ENCODE measurements at places on chromosomes 6 and 20. TPM values are rescaled to one million over a fixed set of nuclear protein-coding genes. Genes with fewer than 3 reads are reported as not detected.

Gene IL17F
- total RNA-seq: not detected

Gene ZFAND3
- 104 TPM for total RNA-seq

Gene RFX6
- not detected for total RNA-seq

Gene BMP7
- total RNA-seq: 1.6 TPM

Gene PKHD1
- total RNA-seq: 77.5 TPM

Gene CUL7
- total RNA-seq: 24.5 TPM

All from kidney (tissue), 22 donors.